NCI-H1105 treated with DMSO at 0.1 percent for 48 hours (cell line): ENCODE measurements at places on chromosomes 6 and 20.
A peak's percentile ranks its signal among the peaks of the same experiment; 100 is the strongest.

DNA sequence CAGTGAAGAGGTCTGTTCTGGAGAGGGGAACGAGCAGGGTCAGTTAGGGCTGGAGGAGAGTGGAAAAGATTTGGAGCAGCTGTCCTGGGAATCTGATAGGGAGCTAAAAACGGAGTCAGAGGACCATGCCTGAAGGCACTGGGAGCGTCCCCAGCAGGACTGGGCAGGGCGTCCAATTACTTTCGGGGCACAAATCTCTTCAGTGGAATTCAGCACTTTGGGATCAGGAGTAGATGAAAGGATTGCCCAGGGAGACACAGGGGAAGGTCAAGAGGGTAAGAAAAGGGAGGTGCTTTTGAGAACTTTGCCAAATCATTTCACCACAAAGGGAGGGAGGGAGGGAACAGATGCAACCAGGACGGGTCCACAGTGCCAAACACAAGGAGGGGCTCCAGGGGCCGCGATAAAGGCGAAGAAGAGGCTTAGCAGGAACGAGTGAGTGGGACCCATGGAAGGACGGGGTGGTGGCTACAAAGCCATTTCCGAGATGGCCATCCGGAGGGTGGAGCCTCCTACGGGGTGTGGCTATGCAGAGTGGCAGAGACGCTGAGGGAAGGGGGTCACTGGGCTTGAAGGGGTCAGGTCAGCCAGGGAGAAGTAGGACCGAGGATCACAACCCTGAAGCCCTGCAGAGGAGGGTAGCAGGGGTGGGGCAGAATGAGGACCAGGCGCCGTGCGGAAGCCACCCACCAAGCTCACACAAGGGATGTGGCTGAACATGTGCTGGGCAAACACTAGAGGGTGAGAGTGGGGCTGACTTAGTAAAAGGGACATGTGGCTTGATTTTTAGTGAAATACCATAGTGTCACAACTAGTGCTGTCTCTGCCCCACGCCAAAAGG, 180.0 kb upstream of the RREB1 start:
- DNase-seq = no peak

GRCh38 chr6:129863664-129864063, 2.5 kb upstream of the TMEM244 start:
- no peak for DNase-seq

DNA sequence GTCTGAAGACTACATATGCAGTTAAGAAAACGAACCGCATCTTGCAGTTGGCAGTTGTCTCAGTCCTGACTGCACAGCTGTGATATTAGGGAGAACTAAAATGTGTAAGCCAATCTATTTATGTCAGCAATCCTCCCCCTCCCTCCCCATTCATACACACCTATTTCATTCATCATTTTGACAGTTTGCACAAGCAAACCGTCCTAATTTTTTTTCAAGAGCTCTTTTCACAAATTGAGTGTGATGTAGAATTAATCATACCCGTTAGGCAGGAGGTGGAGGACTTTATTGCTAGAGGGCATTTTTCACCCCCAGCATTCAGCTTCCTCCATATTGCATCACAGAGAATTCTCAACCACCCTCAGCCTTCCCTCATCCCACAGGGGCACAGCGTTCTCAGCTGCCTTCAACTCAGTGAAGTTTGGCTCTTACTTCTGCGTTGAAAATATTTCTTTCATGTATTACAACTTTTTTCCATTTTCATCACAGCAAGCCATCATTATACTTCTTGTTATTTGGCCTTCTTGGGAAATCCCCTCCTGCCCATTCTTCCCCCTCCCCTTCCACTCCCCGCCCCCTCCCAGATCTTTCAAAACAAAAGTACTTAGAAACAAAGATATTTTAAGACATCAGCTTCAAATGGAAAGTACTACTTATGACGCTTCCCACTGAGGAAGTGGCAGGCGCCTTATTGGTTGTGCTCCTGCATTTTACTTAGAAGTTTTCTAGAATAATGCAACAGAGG, 37.5 kb downstream of the NOX3 start:
- peak; percentile 81 for DNase-seq

DNA sequence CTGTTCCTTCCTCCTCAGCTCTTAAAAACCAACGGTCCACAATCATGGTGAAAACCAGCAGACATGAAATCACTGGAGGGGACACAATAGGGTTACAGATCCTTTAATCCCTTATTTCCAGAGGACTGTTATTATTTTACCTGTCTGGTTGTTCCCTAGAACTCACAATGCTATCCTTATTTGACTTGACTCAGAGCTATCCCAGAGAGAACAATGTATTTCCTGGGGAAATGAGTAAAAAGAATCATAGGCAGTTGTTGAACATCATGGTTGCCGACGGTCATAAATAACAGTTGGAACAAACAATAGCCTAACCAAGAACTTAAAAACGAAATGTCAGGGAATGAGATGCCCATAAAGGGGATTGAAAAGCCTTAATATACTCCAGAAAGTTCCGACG, 9.3 kb downstream of the OR2H1 start:
- no peak for DNase-seq

GRCh38 chr6:164750128-164750527, 559.3 kb downstream of the C6orf118 start:
- no peak for DNase-seq

- DNase-seq = no peak
These were observed 68.3 kb downstream of the IMPG1 start for GRCh38 chr6:76004202-76004601.

- peak; percentile 26 for DNase-seq
These were observed 409.6 kb downstream of the MAFB start for GRCh38 chr20:40279390-40279789.

DNA sequence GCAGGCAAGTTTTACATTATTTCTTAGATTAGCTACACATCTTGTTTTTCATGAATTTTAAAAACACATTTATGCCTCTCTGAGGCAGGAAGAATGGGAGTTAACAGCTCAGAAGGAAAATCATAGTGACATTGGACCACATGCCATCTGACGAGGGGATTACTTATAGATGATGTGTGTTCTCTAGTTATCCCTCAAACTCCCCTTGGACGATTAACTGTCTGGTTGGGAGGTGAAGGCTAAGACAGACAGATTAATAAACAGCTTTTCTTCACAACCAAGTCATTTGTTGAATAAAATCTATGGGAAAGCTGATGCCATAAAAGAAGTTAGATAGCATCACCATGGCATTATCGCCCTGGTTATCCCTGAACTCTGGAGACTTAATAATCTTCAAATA, 80.0 kb upstream of the PREP start:
- no peak for DNase-seq

DNA sequence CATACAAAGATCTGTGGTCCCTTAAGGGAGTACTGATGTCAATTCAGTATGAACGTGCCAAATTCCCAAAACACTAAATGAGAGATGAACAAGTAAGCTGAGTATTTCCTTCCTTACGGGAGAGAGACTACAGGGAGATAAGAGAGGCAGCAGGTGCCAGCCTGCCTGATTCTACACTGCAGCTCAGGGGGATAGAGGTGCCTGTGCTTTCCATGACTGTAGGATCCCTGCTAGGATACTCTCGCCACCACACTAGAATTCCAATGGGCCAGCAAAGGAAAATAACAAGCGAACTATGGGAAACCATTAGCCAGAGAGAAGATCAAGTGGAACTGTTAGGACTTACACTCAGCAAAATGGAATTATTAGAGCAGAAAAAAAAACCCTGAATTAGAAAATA, 198.5 kb upstream of the BTBD3 start:
- no peak for DNase-seq

DNA sequence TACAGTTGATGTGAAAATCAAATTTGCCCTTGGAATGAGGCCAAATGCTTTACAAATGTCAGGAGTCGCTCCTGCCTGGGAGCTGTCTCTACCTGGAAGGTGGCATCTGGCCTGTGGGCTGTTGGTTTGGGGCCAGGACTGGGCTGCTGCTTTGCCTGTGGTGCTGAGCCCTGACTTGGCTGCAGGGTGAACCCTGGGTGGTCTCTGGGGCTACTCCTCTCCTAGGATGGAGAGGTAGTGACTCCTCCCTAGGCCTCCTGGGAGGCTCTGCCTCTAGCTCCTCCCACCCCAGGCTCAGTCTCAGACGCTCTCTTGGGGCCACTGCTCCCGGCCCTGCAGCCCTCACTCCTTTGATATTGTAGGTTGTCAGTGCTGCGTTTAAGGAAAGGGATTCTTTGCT, 47.5 kb downstream of the EFCAB8 start:
- DNase-seq = no peak

DNA sequence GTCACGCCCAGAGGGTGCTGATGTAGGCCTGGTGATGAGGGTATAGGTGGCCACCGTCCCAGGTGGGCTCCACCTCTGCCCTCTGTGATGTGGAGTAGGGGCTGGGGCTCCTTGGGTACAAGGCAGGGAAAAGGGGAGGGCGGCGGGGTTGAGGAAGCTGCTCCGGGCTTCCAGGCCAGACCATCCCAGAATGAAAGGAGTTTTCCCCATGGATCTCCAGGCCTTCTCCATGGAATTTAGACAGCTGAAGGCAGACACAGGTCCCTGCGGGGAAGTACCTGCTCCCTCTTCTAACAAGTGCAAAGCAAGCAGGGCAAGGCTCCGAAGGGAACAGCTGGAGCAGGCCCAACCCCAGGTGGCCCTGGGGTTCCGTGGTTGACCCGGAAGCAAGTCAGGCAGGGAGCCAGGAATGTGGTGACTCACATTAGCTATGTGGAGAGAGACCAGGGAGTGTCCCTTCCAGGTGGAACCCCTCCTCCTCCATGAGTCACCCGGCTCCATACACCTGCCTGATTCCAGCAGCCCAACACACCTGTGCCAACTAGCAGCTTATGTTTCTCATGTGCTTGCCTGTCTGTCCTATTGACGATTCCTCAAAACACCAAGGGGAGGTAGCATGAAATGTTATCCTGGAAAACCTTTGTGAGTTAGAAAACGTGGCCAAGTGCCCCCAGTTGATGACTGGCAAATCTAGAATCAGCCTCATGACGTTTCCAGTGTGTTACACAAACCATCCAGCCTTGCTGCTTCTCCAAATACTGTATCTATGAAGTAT, 59.7 kb upstream of the SNX9 start:
- DNase-seq = peak; percentile 91

GRCh38 chr6:113979937-113980336, 9.0 kb upstream of the HDAC2 start:
- no peak for DNase-seq

DNA sequence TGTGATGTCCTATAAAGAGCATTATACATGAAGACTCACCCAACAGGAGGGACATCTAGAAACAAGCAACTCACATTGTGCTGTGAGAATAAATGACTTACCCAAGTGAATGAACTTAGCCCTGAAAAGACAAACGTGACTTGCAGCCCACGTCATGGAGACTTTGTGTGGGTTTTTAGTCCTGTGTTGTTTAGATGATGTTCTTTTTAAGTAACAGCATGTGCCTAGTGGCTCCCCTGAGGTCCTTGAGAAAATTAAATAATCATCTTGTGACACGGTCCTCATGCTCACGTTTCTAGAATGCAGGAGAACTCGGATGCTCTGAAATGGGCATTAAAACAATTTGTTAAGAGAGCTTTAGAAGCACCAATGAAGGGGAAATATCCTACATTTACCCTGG, 165.1 kb downstream of the SASH1 start:
- no peak for DNase-seq

GRCh38 chr6:34273242-34273805, 24.5 kb upstream of the SMIM29 start:
- DNase-seq = no peak

DNA sequence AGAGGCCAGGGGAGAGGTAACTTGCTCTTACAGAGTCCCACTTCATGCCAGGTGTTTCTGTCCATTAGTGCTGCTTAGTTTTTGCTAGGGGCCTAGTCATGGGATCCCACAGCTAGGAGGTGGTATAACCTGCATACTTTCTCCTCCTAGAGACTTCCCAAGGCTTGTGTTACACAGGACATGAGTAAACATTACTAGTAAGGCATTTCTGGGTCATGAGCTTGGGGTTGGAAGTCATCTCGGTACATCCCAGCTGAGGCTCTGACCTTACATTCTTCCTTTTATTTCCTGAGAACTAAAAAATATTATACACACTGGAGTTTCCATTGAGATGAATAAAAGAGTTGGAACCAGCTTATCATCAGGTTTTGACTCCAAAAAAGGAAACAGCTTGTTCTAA, 20.9 kb upstream of the PNPLA1 start:
- DNase-seq = no peak

- DNase-seq = no peak
These were observed 71.3 kb upstream of the TOX2 start for GRCh38 chr20:43843096-43843964.

- no peak for DNase-seq
These were observed 10.9 kb downstream of the GOPC start for GRCh38 chr6:117591405-117591804.

DNA sequence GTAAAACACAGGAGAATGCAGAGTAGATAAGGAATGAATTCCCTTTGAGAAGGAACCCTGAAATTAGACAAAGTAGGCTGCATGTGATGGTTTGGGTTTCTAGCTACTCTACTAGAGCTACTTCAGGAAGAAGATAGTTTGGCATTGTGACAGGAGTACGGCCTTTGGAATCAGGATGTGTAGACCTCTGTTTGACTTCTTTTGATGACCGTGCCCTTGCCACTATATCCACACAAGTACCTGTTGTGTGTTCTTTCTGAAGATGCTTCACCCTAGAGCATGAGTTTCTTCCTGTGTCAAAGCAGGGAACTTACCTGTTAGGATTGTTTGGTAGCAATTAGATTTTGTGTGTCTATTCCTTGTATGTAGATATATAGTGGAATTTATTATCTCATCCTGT, 41.7 kb downstream of the CD2AP start:
- no peak for DNase-seq

DNA sequence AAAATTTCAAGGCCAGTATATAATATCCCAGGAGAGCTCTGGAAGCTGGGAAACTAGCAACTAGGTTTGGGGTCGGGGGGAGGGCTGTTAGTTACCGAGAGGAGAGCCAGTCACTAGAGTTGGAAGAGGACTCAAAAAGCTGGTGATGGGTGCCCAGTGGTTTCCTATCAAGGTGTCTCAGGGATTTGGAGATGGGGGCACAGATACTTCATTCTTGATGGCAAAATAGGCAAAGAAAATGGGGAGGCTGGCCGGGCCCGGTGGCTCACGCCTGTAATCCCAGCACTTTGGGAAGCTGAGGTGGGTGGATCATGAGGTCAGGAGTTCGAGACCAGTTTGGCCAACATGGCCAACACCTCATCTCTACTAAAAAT, 805 bp downstream of the PHF1 start:
- DNase-seq = no peak
